Epithelial cell of alveolus of lung (primary cell): ENCODE measurements at places on chromosomes 16 and 17. TPM values are rescaled to one million over a fixed set of nuclear protein-coding genes. Genes with fewer than 3 reads are reported as not detected.

FOXJ1 gene
- not detected in 2 replicates for total RNA-seq

OTOP2 gene
- not detected in 2 replicates for total RNA-seq

PRSS22 gene
- total RNA-seq: 0.40 and 4.3 TPM in 2 replicates

HNF1B gene
- 0.13 TPM in 1 of 2 replicates, not detected in the other for total RNA-seq

PAGR1 gene
- 38.3 and 49.5 TPM in 2 replicates for total RNA-seq

CNGB1 gene
- under 0.01 TPM in 1 of 2 replicates, not detected in the other for total RNA-seq

TNK1 gene
- total RNA-seq: 0.65 and 2.2 TPM in 2 replicates

ITGAD gene
- total RNA-seq: not detected in 2 replicates

STH gene
- total RNA-seq: not detected in 2 replicates

TMEM92 gene
- total RNA-seq: 0.16 and 1.4 TPM in 2 replicates

PRR35 gene
- not detected in 2 replicates for total RNA-seq

TMEM238L gene
- not detected in 2 replicates for total RNA-seq

TSPAN10 gene
- 0.26 and 0.64 TPM in 2 replicates for total RNA-seq

CTRL gene
- 0.26 and 0.80 TPM in 2 replicates for total RNA-seq

KRT39 gene
- total RNA-seq: 0.52 TPM in 1 of 2 replicates, not detected in the other

CD300H gene
- total RNA-seq: not detected in 2 replicates

KRT20 gene
- total RNA-seq: not detected in 2 replicates

NKD1 gene
- total RNA-seq: 0.08 and 0.13 TPM in 2 replicates

ABCA5 gene
- total RNA-seq: 6.0 and 7.5 TPM in 2 replicates

ADAD2 gene
- not detected in 2 replicates for total RNA-seq

BRCA1 gene
- 8.0 and 12.9 TPM in 2 replicates for total RNA-seq

OR1E2 gene
- total RNA-seq: not detected in 2 replicates

KRT40 gene
- not detected in 2 replicates for total RNA-seq

ZNF597 gene
- total RNA-seq: 1.5 and 1.9 TPM in 2 replicates

GID4 gene
- 7.8 and 16.8 TPM in 2 replicates for total RNA-seq

P2RX1 gene
- 0.26 and 0.48 TPM in 2 replicates for total RNA-seq

INCA1 gene
- total RNA-seq: 0.32 and 0.39 TPM in 2 replicates

MYH13 gene
- total RNA-seq: not detected in 2 replicates

TEKT1 gene
- total RNA-seq: not detected in 2 replicates

NECAB2 gene
- total RNA-seq: 0.39 TPM in 1 of 2 replicates, not detected in the other

EFCAB13 gene
- 3.4 and 5.7 TPM in 2 replicates for total RNA-seq

KCNJ16 gene
- not detected in 2 replicates for total RNA-seq

RAB11FIP3 gene
- 14.5 and 18.5 TPM in 2 replicates for total RNA-seq

AATF gene
- 26.3 and 27.8 TPM in 2 replicates for total RNA-seq

NT5M gene
- total RNA-seq: 1.3 and 1.9 TPM in 2 replicates

ERCC4 gene
- 5.8 and 6.7 TPM in 2 replicates for total RNA-seq

CKLF gene
- 34.7 and 63.6 TPM in 2 replicates for total RNA-seq

NAGS gene
- 7.5 and 13.6 TPM in 2 replicates for total RNA-seq

TBC1D3K gene
- not detected in 2 replicates for total RNA-seq

TXNL4B gene
- total RNA-seq: 6.3 and 10.1 TPM in 2 replicates

RASD1 gene
- total RNA-seq: 2.5 and 3.4 TPM in 2 replicates

TOM1L1 gene
- total RNA-seq: 17.5 and 20.7 TPM in 2 replicates

NLRC3 gene
- total RNA-seq: 0.08 TPM in 1 of 2 replicates, not detected in the other

RAB26 gene
- total RNA-seq: 0.91 and 3.3 TPM in 2 replicates

SALL1 gene
- 0.39 and 1.2 TPM in 2 replicates for total RNA-seq

TEX19 gene
- total RNA-seq: not detected in 2 replicates

PLCD3 gene
- 36.6 and 42.8 TPM in 2 replicates for total RNA-seq

KARS1 gene
- 126 and 172 TPM in 2 replicates for total RNA-seq

CORO7 gene
- total RNA-seq: 9.7 and 14.0 TPM in 2 replicates
